ENCODE measurements at places on chromosomes 1 and 21.

DNA sequence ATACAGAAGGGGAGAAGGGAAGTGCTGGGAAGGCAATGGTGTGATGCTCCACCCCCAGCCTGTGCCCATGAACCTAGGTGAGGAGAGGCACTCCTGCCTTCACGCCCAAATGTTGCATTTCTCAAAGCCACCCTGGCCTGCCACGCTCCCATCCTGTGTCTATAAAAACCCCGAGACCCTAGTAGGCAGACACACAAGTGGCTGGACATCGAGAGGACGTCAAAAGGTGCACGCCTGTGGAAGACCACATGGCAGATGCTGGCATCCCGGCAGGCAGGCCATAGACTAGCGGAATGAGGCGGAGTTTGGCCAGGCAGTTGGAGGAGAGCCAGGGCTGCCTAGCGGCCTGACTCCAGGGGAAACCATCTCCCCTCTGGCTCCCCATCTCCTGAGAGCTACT is 1168.5 kb upstream of the ADGRL2 start:
- DNase-seq = no peak

DNA sequence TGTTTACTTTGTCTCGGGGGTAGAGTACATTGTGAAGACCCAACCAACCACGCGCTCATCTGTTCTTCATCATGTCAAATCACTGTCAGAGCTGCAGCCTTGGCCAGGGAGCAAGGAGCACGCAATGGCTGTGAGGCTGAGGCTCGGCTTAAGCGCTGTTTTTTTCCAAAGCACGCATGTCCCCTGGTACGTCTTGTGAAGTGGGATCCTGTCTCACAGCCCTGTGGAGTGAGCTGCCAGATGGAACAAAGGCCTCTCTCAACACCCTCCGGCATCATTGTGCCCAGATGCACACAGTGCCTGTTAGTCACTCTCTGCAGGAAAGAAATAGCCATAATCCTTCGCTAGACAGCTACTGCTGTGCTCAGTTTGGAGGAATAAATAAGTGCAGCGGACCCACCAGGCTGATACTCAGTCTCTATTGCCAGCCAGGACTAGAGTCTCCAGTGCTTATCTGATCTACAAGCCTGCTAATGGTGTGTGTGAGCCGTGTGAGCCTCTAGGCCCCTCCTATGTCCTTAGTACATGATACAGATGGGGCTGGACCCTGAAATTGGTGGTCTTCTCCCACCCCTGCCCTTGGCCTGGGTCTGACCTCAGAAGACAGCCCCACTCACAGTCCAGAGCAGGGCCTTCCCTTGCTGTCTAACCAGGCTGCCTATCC is 91.3 kb upstream of the COA6 start:
- no peak for DNase-seq

DNA sequence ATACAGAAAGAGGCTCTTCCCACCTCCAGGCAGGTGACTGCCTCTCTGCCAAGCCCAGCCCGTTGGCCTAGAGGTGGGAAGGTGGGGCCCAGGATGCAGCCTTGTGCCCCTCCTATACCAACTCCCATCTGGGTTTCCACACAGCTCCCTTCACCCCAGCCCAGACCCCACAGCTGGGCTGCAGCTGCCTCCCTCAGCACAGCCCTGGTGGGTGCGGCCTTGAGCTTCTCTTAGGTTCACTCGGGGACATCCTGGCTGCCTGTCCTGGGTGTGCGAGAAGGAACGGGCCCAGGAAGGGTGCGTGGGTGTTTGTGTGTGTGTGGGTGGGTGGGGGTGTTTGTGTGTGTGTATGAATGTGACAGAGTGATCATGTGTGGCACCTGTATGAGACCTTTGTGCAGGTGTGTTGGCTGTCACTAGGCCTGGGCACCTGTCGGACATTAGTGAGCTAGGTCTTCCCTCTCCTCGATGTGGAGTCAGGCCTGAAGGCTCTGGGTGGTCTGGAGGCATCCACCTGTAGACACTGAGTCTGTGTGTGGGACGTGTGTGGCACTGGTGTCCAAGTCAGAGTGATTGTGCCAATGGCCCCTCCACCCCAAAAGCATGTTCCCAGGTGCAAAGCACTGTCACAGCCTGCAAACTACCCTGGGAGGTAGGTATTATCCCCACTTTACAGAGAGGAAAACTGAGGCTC is 30.7 kb downstream of the FOXO6 start:
- no peak for DNase-seq

DNA sequence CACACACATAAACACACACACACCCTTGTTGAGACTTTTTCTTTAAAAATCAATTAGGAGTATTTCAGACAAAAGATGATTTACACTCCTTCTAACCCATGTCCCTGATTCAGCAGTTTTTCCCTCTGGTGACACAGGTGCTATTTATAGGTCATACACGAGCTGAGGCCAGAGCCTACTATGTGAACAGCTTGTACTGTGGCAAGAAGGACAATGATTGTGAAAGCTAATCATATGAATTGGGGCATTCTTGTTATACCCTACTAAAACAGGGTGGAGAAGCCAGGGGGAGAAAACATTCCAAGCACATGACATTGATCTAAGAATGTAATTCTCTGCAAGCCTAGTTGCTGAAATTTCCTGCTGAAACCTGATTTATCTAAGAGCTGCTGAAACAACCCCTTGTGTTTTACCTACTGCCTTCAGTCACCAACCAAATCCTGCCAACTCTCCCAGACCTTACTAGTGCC is 60.3 kb downstream of the XCL1 start:
- no peak for DNase-seq

DNA sequence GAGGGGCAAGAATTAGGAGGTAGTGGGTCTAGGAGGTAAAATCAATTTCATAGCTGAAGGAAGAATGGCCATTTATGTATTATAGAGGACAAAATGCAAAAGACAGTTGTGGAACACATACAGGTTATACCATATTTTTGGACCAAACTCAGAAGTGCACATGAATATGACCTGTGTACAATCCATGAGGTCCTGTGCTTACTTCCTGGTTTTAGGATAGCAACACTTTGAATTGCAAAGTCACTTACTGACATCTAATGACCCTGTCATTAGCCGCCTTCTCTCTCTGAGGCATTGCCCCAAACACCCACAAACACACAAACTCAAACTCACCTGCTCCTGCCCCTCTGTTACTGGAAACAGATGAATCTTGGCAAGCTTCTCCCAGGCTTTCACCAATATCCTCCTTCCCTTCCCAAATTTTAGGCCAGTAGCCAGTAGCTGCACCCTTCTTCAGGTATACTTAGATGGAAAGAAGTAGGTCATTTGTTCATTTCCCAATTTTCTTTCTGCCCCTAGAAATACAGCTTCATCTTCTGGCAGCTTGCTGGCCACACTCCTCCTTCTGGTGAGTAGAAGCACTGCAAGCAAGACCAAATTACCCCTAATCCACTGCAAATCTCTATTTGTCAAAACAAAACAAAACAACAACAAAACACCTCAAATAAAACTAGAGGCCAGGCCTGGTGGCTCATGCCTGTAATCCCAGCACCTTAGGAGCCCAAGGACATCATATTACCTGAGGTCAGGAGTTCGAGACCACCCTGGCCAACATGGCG is 13.7 kb upstream of the RPL5 start:
- DNase-seq = peak; percentile 47

- no peak for DNase-seq
Observed at GRCh38 chr1:92755541-92756461, 29.1 kb downstream of the EVI5 start.

GRCh38 chr1:76494807-76495206 is 372.5 kb upstream of the ST6GALNAC5 start:
- DNase-seq = no peak

DNA sequence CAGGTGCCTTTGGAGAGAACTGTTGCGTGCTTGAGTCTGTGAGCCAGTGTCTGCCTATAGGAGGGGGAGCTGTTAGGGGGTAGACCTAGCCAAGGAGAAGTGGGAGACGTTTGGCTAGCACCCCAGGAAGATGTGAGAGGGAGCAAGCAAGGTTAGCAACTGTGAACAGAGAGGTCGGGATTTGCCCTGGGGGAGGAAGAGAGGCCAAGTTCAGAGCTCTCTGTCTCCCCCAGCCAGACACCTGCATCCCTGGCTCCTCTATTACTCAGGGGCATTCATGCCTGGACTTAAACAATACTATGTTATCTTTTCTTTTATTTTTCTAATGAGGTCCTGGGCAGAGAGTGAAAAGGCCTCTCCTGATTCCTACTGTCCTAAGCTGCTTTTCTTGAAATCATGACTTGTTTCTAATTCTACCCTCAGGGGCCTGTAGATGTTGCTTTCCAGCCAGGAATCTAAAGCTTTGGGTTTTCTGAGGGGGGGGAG is 2.4 kb downstream of the BTG2 start:
- no peak for DNase-seq

GRCh38 chr1:13814131-13814530 is 114.1 kb downstream of the PRDM2 start:
- DNase-seq = no peak

GRCh38 chr1:94092210-94092613 is 28.7 kb downstream of the ABCA4 start:
- DNase-seq = peak; percentile 12

DNA sequence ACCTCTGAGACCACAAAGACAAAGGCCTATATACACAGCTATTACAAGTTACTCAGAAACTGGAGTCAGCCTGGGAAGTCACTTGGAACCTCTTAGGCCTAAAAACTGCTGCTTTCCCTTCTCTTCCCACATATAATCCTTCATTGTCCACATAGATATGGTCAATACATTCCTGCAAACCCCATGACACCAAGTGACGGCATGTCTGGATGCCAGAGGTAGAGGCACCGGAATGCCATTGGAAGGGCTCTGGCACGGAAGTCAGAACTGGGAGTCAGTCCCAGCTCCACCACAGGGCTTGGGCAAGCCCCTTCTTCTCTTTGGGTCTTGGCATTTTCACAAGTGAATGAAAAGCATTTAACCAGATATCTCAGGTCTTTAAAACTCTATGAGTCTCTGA is 204.7 kb downstream of the MATN1 start:
- DNase-seq = no peak

DNA sequence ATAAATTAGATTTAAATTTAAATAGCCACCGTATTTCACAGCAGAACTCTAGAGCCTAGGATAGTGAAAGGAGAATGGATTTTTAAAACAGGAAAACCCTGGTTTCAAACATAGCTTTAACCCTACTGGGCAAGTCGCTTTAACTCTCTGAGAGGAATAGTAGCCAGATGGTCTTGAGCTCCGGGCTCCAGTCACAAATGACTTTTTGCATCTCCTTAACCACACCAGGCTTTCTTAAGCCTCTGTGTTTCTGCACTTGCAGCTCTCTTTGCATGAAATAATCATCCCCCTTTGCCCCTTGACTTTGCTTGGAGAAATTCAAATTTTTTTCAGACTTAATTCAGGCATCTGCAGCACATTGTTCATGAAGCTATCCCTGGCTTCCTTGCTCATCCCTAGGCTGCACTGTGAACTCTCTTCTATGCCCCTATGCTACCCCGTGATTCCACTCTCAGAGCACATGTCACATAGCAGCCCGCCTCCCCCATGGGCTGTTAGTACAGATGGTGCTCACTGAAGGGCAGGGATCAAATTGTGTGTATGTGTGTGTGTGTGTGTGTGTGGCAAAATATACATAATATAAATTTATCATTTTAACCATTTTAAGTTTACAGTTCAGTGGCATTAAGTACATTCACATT is 68.8 kb upstream of the DAB1 start:
- DNase-seq = no peak

DNA sequence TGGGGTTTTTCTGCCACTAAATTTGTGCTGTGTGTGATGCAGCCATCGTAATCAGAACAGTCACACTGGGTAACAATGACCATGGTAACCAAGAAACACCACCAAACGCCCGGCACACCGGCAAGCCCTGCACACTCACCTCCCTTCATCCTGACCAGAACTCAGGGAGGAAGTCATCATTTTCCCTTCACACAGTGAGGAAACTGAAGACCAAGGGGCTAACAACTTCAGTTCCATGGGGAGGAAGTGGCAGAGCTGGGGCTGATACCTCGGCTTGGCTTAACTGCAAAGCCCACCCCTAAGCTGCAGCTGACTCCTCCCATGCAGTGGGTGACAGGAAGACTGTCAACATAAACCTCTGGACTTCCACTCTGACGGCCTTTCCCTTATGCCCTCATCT is 69.3 kb upstream of the BCAR3 start:
- DNase-seq = no peak

DNA sequence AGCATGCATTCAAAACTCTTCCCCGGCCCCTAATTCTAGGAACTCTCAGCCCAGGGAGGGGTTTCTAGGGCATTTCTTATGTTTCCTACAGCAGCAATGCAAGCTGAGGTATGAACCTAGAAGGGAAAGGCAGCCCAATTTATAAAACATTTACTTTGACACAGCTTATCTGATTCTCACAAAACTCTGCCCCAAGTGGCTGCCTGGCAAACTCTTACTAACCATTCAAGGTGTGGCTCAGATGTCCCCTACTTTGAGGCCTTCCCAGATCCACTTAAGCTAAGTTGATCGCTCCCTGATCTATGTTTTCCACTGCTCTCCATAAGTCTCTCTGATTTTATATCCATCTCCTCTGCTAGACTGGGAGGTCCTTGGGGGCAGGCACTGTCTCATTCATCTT is 35.4 kb downstream of the AK2 start:
- DNase-seq = no peak

DNA sequence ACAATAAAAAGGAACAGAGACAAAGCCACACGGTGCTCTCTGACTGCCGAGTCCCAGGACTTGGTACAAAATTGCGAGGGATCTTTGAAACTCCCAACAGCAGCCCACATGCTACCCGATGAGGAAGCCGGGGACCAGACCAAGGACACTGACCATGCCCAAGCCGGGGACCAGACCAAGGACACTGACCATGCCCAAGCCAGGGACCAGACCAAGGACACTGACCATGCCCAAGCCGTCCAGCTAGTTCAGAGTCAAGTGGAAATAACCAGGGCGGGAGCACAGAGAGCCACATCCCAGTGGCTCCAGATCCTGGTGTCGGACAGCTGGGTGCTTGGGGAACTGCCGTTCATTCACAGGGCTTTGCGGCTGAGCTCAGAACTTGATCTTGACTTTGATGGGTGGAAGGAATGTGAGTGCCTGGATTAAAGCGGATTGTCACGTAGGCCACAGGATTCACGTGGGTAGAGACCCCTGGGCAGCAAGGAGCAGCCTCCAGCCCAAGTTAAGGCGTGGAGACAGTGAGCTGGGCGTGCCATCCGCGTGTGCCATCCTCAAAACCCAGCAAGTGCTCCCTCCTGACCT is 16.5 kb upstream of the TRAPPC10 start:
- DNase-seq = no peak

DNA sequence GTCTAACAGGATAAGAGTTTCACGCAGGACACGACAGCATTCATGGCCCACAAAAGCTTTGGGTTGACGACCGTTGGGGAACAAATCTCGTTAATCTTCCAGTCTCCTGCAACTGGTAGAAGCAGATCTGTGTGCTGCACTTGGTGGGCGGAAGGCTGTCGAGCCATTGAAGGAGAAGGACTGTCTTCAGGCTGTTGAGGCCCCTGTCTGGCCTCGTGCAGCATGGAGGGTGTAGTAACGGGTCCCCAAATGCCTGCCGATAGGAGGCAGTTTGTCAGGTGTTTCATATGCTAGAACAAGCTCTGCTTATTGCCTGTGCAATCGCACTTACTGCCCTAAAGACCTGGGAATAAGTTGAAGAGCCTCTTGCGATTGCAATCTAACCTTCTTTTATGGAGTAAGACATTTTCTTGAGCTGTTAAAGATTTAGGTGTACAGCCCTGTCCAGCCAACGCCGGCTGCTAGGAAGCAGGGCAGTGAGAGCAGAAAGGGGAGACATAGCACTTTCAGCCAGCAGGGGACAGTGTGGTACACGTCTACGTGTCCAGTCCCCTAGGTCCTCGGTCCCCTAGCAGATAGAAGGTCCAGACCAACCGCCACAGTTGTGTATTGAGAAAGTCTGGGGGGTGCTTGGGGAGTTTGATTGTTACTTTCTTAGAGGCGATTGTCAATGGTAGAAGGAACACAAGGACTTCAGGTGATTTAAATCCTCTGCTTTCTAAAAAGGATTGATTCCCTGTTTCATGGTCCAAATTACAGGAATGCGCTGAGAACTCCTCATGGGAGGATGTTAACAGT is 102.3 kb upstream of the TMPRSS2 start:
- peak; percentile 25 for DNase-seq
